ENCODE measurements at places on chromosomes 1 and 21.

DNA sequence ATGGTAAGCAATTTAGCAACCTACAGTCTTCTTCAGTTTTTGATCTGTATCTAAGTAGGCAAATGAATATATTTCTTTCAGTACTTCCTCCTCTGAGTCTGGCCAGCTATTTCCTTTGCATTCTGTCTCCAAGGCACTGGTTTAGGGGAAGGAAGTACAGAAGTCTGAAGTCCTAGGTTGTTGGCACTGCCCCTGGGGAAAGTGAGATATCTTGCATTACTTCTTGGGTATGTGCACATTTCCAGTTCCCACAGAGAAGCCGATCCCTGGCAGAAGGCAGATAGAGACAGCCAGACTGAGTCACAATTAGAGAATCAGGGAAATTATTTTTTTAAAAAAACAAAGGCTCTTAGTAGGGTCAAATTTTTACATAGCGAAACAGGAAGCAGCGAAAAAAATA is 98.8 kb downstream of the RASAL2 start:
- peak; percentile 70 for DNase-seq

DNA sequence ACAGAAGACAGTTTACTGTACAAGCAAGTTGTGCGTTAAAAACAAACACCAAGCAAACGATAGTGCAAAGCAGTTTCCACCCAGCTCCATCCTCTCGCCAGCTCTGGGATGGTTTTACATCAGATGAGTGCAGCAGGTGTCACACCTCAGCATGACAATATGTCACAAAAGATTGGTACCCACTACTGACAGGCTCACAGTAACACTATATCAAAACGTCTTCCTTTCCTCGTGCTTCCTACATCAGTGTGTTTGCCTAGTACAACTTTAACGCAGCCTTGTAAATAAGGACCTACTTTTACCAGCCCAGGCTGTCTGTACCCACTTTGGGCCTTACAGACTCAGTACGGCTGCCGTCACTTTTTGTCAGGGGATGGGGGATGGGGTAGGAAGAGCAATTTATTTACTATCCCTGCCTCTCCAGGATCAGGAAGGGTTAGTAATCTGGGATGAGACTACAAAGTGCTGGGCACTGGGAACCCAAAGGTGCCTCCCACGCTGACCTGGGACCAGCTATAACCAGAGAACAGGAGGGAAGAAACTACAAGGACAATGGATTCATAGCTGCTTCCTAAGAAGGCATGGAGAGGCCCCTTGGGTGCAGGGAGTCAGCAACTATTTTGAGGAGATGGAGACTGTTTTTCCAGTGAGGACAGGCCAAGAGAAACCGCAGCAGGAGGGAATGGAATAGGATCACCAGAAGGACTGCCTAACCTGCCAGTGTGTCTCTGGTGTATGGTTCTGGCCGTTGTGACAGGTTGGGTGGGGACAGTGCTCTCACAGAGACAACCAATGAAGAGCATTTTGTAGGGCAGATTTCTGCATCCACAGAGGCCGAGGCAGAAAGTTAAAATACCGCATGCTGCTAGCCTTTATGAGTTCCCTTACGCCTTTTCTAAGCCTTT is 30.2 kb downstream of the RUNX3 start:
- DNase-seq: no peak

- DNase-seq: no peak
Observed at GRCh38 chr1:153745417-153745816, 17.6 kb downstream of the INTS3 start.

DNA sequence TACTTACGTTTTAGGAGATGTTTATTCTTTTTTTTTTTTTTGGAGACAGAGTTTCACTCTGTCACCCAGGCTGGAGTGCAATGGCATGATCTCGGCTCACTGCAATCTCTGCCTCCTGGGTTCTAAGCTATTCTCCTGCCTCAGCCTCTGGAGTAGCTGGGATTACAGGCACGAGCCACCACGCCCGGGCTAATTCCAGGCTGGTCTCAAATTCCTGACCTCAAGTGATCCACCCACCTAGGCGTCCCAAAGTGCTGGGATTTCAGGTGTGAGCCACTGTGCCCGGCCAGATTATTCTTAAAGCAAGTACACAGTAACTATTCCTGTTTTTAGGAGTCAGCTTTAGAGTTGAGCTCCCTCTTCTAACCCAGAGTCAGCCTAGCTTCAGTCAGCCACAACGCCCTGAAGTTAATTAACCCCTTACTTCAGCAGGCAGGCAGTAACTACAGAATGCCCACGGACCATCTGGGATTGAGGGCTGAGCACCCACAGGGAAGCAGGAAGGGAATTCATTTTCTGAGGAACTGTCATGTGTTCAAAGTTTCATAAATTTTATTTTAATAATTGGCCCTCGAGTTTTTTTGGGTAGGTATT is 5.3 kb upstream of the ID3 start:
- no peak for DNase-seq

DNA sequence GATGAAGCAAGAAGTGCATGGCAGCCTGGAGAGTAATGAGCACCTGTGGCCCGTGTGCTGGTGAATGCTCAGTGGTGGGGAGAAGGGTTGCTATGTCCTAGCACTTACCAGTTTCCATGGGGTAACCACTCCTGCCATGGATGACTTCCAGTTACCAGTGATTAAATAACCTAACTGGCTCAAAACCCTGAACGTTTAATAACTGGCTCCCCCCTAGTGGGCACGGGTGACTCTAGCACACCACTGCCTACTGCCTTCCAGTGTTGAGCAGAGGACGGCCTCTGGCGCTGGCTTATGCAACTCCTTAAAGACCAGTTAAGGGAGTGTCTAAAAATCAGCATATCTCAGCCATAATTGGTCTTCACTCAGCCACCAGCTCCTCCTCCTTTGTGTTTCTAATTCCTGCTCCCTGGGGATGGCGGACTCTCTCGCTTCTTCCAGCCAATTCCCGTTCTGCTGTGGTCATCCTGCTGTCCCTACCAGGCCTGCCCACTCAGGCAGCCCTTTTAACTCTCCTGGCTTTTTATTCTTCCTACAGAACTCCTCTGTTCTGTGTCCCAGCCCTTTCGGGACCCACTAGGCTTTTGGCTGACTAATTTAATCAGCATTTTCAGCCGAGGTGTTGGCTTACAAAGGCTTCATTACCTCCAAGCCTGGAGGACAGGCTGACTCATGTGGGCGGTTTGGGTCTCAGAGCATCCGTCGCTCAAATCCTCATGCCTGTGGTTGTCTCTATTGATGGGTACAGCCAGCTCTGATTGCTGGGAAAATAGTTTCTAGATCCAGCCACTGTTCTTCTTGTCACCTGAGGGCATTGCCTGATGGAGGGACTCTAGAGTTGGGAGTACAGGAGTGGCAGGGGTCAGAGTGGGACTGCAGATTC is 332.4 kb downstream of the CAMTA1 start:
- DNase-seq: no peak

- DNase-seq: no peak
Observed at GRCh38 chr1:66258404-66259105, 275.4 kb upstream of the SGIP1 start.

DNA sequence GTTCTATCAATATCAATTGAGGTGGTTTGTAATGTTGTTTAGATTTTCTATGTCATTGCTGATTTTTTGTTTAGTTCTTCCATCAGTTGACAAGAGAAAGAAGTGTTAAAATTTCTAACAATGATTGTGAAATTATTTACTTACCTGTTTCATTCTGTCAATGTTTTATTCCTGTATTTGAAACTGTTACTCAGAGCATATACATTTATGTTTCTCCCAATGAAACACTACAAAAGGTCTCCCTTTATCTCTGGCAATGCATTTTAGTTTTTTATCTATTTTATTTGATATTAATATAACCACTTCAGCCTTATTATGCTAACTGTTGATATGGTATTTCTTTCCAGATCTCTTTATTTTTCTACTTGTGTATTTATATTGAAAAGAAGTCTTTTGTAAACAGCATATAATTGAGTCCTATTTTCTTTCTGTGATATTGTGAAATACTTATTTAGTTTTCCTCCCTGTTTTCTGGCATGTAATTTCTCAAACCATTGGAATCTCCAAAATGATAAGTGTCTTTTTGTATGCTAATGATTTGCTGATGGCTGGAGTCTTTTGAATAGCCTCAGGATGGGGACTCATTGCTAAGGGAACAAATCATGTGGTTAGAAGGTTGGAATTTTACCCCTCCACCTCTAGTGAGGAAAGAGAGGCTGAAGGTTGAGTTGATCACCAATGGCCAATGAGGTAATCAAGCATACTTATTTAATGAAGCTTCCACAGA is 122.0 kb downstream of the ADSS2 start:
- no peak for DNase-seq

GRCh38 chr1:215568299-215568692 is 1.2 kb downstream of the KCTD3 start:
- DNase-seq: peak; percentile 15

GRCh38 chr1:227214207-227214606 is 104.1 kb downstream of the CDC42BPA start:
- DNase-seq: no peak

DNA sequence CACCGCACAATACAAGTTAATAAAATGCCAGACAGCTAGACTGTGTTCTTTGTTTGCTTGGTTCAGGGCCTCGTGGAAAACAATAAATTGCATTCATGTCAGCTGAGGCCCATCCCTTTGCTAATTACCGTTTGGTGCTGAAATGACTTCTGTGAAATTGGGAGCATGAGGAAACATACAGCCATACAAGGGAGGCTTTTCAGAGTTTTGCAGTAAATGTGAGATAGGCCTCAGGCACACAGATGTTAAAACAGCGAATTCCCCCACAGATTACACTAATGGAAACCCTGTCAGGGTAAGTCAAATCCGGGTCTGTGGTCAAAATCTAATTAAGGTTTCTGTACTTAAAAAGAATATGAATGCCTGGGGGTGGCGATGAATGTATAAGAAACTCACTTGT is 173.5 kb upstream of the LMO4 start:
- no peak for DNase-seq

DNA sequence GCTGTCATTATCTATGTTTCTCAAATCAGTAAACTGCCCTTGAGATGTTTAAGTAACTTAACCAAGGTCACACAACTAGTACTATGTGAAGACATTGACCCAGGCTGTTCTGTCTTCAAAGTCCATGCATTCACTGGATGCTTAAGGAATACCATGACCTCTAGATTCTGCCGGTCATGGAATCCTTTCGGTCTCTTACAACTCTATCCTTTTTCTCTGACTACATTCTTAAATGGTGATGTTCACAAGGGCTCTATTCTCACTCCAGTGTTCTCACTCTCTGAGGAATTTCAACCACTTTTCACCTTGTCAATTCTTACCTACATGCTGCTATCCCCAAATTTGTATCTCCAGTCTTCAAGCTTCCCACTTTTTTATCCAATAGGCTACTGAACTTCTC is 15.2 kb downstream of the CRYZ start:
- DNase-seq: no peak

- no peak for DNase-seq
Observed at GRCh38 chr1:178627037-178627436, 98.0 kb upstream of the RALGPS2 start.

GRCh38 chr1:20584890-20585289 is 4.0 kb upstream of the CDA start:
- DNase-seq: peak; percentile 70

DNA sequence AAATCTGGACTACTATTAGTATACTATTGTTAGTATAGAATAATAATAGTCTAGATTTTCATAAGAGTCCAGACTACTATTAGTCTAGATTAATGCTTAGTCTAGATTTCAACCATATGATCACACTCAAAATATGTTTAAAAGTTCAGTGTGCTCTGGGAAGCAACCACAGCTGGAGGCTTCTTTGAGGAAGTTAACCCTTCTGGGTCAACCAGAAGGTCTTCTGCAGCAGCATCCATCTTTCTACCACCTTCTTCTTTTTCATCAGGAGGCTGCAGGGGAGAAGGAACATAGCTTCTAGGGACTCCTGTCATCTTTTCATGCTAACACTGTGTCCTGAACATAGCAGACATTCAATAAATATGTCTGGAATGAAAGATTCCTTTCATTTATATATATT is 51.2 kb upstream of the DNAJC6 start:
- DNase-seq: no peak

DNA sequence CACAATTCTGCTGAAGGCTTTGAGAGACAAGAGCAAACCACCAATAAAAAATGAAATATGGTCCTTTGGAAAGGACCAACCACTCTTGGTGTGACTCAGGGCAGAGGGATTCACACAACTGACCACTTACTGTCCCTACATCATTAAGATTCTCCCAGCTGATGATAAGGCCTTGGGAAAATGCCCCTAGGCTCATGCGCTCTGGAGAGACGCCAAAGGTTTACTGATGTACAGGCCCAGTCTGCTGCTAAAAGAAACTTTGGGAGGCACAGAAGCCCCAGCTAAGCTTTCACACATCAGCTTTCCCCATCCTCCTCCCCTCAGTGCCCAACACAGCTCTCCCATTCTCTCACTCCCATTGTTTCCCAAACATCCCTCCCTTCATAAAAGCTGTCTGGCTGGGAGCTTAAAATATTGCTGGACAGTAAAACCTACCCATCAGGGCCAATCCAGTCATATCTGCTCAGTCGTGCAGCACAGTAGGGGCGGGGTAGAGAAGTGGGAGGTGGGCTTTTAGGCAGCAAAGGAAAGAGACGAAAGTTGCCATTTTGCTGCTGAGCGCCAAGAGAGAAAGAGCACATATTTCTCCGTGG is at the start of gene GJA8:
TSS of gene GJA8 (plus strand) at position 543 of the 593 bp plus-strand sequence. CDS start 5,161 bp downstream, outside the sequence.
- DNase-seq: no peak

DNA sequence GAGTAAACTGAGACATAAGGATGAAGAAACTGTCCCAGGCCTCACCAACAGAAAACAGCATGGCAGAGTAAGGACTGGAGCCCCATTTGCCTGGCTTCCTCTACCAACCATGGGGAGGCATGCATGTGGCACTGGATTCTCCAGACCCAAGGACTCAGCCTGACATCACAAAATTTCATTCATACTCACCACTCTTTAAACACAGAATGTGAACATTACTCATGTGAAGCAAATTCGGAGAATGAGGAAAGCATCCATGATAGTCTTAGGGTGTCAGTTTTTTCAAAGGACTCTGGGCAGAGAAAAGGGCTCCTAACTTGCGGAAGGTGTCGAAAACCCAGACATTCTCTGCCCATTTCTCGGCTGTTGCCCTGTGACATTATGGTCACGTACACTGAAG is 83.9 kb downstream of the PCNX2 start:
- no peak for DNase-seq

GRCh38 chr1:226034482-226034881 is 28.0 kb upstream of the H3-3A start:
- DNase-seq: peak; percentile 98

GRCh38 chr21:34644825-34645224 is 24.0 kb upstream of the CLIC6 start:
- no peak for DNase-seq

DNA sequence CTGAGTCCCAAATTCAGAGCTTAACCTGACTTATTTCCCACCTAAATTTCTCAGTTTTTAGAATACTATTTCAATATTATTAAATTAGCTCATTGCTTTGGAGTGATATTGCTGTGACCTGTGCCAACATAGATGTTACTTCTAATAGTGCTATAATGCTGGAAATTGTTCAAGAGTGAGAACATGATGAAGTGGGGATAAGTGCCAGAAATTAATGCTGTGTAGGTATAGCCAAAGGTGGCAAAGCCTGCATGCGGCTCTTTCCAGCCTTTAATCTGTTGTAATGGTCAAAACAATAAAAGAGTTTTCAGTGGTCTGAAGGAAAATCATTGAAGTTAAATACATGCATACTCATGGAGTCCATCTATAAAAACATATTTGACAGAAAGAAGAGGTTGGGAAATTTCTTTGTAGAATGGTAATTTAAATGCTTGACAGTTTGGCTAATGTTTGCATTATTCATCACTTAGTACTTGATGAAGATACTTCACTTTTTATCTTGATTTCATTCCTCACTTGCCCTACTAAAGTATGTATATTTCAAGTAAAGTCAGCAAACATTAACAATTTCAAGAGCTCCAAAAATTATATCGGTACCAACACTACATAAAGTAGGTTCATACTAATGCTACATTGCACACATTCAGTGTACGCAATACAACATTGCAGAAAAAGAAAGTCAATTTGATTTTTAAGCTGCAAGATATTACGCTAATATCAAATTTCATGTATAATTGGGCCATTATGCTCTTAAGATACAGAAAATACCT is 82.1 kb downstream of the OLFM3 start:
- no peak for DNase-seq

All from inflammatory macrophage treated with lipopolysaccharide for 1 hour (primary cell).